Stimulated activated CD4-positive, alpha-beta T cell treated with anti-CD3 and anti-CD28 coated beads, Interleukin-1b, Interleukin-23, amount 100 ng/mL, for 1 hour (primary cell): ENCODE measurements at places on chromosomes 3 and 15.

DNA sequence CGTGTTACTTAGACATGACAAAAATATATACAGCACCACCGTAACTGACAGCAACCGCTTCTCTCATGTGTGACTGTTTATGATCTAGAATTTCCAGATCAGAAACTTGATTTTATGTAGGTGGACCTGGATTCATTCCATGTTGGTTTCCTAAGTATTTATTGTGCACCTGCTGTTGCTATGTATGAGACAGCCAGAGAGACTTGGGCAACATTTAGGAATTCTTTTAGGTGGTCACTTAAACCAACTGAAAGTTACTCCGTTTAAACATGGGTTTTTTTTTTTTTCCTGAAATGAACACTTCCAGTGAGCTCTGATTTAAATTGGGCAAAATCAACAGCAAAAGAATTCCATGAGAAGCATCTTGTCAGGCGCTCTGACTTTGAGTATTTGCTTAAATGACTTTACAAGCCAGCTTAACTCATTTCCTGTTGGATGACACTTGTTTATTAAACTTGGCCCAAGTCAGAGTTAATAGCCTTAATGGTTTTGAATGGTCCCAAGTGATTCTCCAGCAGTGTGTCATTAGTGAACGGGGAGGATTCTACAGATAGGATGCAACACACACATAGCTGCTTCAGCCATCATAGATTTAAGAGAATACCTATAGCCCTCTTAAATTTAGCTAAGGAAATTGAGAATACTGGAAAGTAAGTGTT, 31.8 kb downstream of the MITF start:
- no peak for DNase-seq

GRCh38 chr3:74124782-74125181, 489.7 kb downstream of the CNTN3 start:
- DNase-seq, result no peak

DNA sequence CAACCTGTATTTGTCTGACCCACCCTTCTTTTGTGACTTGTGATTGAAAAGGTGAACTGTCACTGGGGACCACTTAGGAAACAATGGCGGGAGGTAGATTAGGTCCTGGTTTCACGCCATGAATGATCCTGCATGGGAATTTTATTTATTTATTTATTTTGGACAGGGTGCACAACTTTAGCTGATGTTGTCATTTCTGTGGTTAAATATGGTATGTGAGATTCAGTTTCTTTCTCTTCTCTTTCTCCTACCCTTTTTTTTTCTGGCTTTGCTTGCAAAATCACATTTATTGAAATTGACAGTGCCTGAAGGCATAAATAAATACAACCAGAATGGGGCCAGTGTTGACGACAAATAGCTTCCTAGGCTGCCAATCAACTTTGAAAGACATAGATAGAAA, 18.0 kb upstream of the HTR3E start:
- no peak for DNase-seq

- no peak for DNase-seq
These were observed 50.9 kb upstream of the BHLHE40 start for GRCh38 chr3:4928277-4928789.

- DNase-seq, result no peak
These were observed 64.4 kb downstream of the PPM1L start for GRCh38 chr3:160820430-160820829.

DNA sequence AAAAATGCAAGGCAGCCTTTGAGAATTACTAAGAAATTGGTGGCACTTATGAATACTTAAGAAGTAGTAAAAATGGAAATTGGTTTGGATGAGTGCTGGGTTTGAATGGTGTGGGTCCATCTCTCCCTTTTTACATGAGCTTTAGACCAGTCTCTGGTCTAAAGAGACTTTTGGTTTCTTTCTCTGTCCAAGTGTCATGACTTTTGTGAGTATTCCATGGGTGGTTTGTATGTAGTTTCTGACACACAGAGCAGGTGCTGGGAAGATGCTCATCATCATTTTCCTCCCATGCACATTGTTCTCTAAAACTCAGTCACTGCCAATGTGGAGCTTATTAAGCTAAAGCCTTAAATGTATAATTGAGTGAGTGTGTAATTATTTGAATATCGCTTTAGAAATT, 63.5 kb downstream of the KAT2B start:
- no peak for DNase-seq

DNA sequence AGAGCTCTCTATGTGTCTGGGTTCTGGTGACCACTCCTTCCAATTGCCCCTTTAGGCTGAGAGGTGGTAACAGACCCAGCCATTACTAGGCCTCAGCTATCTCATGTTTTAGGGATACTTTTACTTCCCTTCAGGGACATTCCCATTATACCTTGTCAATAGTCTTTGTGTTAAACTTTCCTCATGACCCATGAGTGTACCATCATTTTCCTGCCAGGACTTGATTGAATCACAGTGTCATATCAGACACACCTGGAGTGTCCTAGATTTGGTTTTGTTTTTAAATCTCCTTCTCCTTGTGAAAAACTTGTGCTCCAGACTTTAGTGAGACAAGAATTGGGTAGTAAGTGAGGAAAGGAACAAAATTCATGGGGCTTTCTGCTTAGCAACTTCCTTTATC, 136.6 kb downstream of the KCNAB1 start:
- DNase-seq, result no peak

GRCh38 chr3:160999274-160999673, 105.9 kb downstream of the B3GALNT1 start:
- DNase-seq, result no peak
